Pons (tissue), 1 donor: ENCODE measurements at places on chromosomes 7 and 10.
A peak's percentile ranks its signal among the peaks of the same experiment; 100 is the strongest.

GRCh38 chr7:101340379-101340778, 18.8 kb upstream of the IFT22 start:
- no peak for DNase-seq

- no peak for DNase-seq
Observed at GRCh38 chr7:103113164-103113563, 35.7 kb downstream of the NAPEPLD start.

- no peak for DNase-seq
Observed at GRCh38 chr10:35641676-35642034, 441 bp downstream of the FZD8 start.

DNA sequence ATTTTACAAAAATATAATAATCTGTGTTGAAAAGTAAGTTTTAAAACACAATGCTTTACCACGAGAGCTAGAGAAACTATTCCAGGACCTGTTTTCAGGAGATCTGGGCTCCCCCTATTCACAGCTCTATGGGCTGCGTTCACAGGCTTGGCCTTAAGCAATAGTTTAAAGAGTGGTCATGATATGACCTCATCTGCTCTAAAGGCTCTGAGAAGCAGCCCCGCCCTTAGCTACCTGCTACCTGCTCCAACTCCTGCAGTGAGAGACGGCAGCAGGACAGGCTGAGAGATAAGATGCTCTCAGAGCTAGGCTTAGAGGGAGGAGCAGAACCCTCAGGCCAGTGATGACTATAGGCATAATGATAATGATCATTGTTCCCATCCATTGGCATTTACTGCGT, 12.6 kb downstream of the ALOX5 start:
- DNase-seq, result no peak

DNA sequence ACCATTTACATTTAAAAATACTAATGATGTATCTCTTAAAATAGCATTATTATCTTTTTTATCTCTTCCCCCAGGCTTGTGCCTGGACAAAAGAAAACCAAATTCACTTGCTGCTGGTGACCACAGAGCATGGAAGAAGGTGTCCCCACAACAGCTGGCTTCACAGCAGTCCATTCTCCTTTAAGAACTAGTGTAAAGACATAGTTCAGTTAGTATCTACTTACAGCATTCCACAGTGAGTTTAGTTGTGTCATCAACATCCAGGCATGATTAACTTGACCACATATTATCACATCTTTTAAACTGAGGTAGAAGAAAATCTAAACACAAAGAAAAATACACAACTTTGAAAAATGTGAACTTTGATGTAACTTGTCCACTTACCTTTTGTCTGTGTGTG, 55.0 kb downstream of the LRRC17 start:
- no peak for DNase-seq

- no peak for DNase-seq
Observed at GRCh38 chr10:69867699-69868558, 66.2 kb downstream of the COL13A1 start.

GRCh38 chr10:69061305-69062161, 26.4 kb upstream of the SRGN start:
- DNase-seq, result peak; percentile 89

GRCh38 chr7:38506756-38507155, 124.4 kb downstream of the AMPH start:
- no peak for DNase-seq

DNA sequence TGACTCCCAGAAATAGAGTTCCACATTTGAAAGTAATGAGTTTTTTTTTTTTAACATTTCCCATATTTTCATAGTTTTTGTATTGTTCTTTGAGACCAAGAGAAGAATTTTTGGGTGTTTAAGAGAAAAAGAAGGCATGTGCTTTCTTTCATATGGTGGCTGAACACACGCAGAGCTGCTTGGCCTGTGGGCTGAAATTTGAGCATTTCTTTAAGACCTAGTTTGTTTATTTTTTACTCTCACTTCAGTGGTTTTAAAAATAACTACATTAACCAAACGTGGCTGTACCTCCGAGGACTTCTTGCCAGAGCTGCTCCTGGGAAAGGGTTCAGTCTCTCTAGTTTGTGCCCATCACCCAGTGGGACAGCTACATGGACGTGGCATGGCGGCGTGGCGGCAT, 58.3 kb downstream of the INPP5A start:
- no peak for DNase-seq

DNA sequence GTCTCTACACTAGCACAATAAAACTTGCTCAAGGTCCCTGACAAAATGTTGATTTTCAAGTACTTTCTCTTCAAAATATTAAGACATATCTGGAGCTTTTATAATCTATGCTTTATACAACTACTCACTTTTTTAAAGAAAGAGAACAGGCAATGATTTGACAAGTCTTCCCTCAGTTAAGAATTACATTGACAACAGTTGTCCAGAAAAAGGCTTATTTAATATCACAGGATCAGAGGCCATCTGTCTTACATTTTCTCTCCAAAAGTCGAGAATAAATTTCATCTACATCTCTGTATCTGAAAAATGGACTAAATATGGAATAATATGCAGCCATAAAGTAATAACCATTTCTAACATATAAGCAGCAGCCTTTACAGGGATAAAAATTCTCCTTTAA, 8.2 kb upstream of the RNF148 start:
- DNase-seq, result no peak

GRCh38 chr7:12540850-12541249, 29.7 kb upstream of the SCIN start:
- no peak for DNase-seq

- no peak for DNase-seq
Observed at GRCh38 chr10:78354101-78354500, 320.4 kb downstream of the RPS24 start.

- no peak for DNase-seq
Observed at GRCh38 chr7:131031099-131031868, 296.4 kb upstream of the MKLN1 start.

- peak; percentile 85 for DNase-seq
Observed at GRCh38 chr7:41955893-41956675, 253.2 kb upstream of the INHBA start.

- DNase-seq, result no peak
Observed at GRCh38 chr10:94351089-94351488, 11.7 kb downstream of the NOC3L start.
